ENCODE measurements at places on chromosomes 1 and 21. TPM values are rescaled to one million over a fixed set of nuclear protein-coding genes. Genes with fewer than 3 reads are reported as not detected.
A peak's percentile ranks its signal among the peaks of the same experiment; 100 is the strongest.

The TRIM46 gene
- total RNA-seq, result 5.4 TPM

The NTRK1 gene
- 3.8 TPM for total RNA-seq

DNA sequence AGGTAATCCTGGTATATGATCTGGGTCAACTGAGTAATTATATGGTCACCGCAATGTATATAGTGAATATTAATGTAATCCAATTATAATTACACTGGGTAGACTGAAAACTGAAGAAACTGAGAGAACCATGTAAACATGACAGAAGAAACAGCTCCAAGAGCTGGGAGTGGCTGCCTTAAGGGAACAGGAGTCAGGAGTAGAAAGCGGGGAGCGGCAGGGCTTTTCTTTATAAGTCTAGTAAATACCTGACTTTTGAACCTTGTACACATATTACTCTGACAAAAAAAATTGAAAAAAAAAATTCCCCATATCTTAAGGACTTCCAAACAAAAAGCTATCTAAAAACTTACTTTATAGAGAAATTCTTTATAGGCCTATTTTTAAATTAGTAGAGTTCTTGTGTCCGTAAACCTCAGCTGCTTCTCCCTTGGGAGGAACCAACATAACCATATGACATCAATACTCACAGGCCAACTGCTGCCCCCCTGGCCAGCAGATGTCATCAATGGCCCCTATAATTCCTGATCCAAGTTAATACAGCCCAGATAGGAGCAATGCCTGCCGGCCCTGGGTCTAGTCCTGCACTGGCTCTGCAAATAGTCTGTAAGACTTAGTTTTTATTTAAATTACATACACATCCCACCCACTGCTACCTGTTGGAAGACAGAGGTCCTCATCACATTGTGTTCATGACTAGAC is 33.8 kb downstream of the THAP3 start:
- H3K4me3 ChIP-seq, result no peak overlapping the region
- DNase-seq, result no peak
- no peaks in the 10 kb centered on the region for H3K4me1 ChIP-seq
- peaks cover 3% of the 10 kb centered on the region for H3K36me3 ChIP-seq
- H3K27ac ChIP-seq, result no peak overlapping the region

DNA sequence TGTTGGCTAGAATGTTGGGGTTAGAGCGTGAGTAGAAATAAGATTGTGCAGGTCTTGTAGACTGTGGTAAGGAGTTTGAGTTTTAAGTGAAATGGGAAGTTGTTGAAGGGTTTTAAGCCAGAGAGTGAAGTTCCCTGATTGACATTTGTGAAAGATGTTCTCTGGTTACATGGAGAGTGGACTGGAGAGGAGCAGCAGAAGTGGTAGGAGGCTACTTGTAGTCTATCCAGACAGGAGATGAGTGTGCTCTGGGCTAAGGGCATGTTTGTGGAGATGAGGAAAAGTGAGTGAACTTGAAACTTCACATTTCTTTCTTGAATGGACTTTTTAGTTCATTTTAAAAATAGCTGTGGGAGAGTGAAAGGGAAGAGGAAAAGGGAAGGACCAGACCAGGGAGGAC is 37.0 kb downstream of the F3 start:
- no peak for DNase-seq
- H3K36me3 ChIP-seq, result peaks cover 9% of the 10 kb centered on the region
- H3K4me3 ChIP-seq, result no peak overlapping the region

The IVL gene
- not detected for total RNA-seq

DNA sequence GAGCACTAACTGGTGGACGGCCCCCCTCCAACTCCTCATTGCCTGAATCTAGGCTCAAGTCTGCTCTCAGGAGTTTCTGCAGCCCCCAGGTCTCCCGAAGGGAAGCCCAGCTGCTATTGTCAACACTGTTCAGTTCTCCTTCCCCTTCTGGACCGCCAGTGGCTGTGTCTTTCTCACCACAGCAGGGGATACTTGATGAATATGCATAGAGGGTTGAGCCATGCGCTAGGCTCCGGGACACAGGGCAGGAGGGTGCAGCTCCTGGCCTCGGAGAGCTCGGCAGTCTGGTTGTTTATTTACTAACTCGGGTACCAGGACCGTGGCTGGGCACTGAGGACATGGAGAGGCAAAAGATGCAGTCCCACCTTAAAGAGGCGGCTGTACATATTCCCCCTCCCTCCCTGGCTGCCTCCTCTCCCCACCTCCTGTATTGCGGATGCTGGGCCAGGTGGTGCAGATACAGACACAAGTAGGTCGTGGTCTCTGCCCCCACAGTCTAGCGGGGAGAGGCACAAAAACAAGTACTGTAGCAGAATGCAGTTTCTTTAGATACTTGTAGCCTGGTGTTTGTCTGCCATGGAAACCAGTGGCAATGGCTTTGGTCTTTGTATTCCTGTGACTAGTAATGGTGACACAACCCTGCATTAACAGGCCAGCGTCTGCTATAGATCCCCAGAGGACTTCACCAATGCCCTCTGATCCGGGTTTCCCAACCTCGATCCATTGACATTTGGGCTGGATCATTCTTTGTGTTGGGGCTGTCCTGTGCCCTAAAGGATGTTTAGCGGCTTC is 26.2 kb downstream of the ARHGEF10L start:
- H3K27me3 ChIP-seq, result no peaks in the 10 kb centered on the region
- DNase-seq, result peak; percentile 22
- no peak overlapping the region for H3K4me3 ChIP-seq

- H3K36me3 ChIP-seq, result no peaks in the 10 kb centered on the region
- H3K27me3 ChIP-seq, result peaks cover 13% of the 10 kb centered on the region
- DNase-seq, result peak; percentile 61
- H3K4me1 ChIP-seq, result peaks cover 10% of the 10 kb centered on the region
- H3K27ac ChIP-seq, result no peak overlapping the region
These were observed 1.1 kb downstream of the LRRC8C start for GRCh38 chr1:89633800-89634625.

- H3K27ac ChIP-seq, result peak overlapping the region; percentile 96
- peak; percentile 6 for DNase-seq
- H3K36me3 ChIP-seq, result peaks cover 10% of the 10 kb centered on the region
These were observed 805 bp downstream of the ZNHIT6 start for GRCh38 chr1:85707267-85707989.

- peaks cover 7% of the 10 kb centered on the region for H3K4me1 ChIP-seq
- peaks cover 22% of the 10 kb centered on the region for H3K36me3 ChIP-seq
- DNase-seq, result peak; percentile 85
- H3K27ac ChIP-seq, result peak within 1 kb of the TSS; percentile 95
These were observed at the start of gene S1PR1 for GRCh38 chr1:101236516-101237228. Gene S1PR1, plus strand, starts transcription at chr1:101237019. Its CDS starts 1,966 bp downstream, at chr1:101238985.

GRCh38 chr1:69985901-69986439 is 219.4 kb downstream of the LRRC40 start:
- H3K4me1 ChIP-seq, result no peaks in the 10 kb centered on the region
- H3K36me3 ChIP-seq, result no peaks in the 10 kb centered on the region
- no peaks in the 10 kb centered on the region for H3K27me3 ChIP-seq
- no peak overlapping the region for H3K4me3 ChIP-seq
- no peak for DNase-seq

DNA sequence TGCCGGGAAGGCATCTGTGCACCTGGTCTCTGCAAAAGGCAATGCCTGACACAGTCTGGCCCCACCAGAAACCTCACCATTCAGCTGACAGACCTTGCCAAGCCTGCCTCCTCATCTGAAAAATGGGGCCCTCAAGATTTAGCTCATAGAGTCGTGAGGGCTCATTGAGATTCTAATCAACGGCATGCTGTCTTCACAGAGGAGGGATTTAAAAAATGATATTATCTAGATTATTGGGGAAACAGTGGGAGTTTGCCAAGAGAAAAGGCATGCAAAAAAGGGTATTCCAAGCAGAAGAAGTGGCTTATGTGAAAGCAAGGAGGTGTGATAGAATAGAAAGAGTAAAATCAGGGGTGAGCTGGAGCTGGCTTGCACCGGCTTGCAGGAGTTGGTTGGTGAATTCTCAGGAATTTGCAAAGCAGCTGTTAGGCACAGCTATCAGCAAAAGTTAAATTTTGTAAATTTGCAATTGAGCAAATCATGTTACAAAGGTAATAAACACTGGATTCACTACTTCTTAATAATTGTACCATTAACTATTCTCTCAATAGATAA is 91.7 kb upstream of the WNT4 start:
- peaks cover 17% of the 10 kb centered on the region for H3K27me3 ChIP-seq
- no peaks in the 10 kb centered on the region for H3K36me3 ChIP-seq
- no peak for DNase-seq
- H3K27ac ChIP-seq, result no peak overlapping the region
- no peaks in the 10 kb centered on the region for H3K4me1 ChIP-seq
